Activated naive CD4-positive, alpha-beta T cell (primary cell): ENCODE measurements at places on chromosomes 3 and 15.
A peak's percentile ranks its signal among the peaks of the same experiment; 100 is the strongest.

- no peak for DNase-seq
Observed at GRCh38 chr3:128289534-128289933, 136.3 kb downstream of the EEFSEC start.

GRCh38 chr3:197811343-197811742, 20.3 kb downstream of the LRCH3 start:
- no peak for DNase-seq

GRCh38 chr15:66928101-66928500, 137.3 kb upstream of the SMAD3 start:
- DNase-seq = no peak

DNA sequence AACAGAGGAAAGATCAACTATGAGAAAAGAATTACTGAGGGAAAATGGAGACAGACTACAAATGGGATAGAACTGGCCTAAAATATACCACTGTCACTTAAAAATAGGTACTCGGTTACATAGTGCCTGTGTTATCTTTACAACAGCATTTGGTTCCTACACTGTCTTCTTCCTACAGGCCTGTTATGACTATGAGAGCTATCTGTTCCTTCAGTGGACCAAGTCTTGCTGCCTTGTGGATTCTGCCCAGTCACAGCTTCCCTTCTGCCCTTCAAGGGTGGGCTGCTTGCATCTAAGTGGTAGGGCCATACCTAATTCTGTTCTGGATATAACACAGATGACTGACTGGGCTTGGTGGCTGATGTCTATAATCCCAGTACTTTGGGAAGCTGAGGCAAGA, 13.8 kb upstream of the ARHGEF3 start:
- DNase-seq = no peak

DNA sequence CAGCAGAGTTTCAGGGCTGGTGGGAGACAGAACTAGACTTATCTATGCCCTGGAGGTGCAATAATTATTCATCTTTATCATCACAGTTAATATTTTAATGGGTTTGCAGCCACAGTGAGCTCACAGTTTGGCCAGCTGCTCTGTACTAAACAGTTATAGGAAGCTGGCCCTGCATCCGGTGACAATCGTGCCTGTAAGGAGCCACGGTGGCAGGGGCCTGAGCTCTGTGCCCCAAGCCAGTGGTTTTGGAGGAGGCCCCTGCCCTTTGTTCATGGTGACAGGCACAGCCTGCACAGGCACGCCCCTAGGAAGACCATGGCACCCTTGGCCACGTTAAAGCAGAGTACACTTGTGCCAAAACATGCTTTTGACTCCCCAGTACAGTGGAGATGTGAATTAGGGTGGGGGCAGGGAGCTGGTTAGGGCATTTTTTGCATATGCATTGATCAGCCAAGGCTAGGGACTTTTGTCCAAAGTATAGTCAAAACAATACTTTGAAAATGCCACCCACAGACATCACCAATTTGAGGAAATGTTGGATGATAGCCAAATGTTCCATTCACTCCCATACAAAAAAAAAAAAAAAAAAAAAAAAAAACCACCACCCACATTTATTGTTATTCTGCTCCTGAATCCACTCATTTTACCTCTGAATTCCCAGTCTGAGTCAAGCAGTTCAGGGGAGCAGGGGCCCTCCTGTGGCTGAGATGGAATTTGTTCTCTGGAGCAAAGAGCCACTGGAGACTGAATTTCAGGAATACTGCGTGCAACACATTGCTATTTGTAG, 3.4 kb upstream of the RFTN1 start:
- no peak for DNase-seq

- DNase-seq = no peak
Observed at GRCh38 chr3:126465928-126466544, 9.7 kb downstream of the ZXDC start.

GRCh38 chr3:108940166-108940565, 13.5 kb downstream of the GUCA1C start:
- DNase-seq = no peak

GRCh38 chr15:98547741-98548138, 100.6 kb upstream of the IGF1R start:
- DNase-seq = no peak

DNA sequence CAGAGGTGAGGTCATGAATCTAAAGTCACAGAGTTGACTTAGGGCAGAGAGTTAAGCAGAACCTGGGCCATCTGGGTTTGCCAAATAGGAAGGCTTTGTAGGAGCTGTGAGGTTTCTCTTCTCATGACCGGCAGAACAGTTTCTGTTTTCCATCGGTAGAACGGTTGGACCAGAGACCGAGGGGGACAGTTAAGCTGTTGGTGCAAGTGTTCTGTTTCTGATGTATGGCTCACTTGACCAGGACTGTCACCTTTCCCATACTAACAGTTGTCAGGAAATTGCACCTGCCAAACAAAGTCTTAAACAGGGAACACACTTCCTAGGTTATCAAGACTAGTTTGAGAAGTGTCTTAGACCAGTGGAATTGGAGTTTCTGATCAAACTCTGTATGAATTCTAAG, 158.3 kb downstream of the PDCD6IP start:
- no peak for DNase-seq

GRCh38 chr15:81275711-81276392, 48.1 kb downstream of the STARD5 start:
- no peak for DNase-seq

DNA sequence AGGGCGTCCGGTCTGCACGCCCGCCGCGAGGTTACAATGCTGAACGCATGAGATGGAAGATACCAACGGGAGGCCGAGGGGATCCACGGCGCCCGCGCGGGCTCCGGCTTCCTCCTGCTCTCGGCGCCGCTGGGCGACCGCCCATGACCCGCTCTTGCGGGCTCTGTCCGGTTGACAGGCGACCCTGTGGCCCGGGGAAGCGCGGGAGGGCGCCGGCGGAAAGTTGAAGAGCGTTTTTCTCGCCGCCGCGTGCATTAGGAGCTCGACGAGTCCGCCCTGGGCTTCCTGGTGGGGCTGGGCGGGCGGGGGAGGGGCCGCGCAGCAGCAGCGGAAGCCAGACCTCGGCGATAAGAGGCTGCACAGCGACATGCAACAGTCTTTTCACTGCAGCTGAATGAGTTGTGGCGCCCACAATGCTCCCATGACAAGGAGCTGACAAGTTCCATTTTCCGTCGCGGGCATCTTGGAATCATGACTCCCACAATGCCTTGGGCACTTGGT, at the start of gene MBNL1:
Gene MBNL1, plus strand, starts transcription at position 375 of the 501 bp plus-strand sequence. CDS start 31,265 bp downstream, outside the sequence.
- peak; percentile 88 for DNase-seq

DNA sequence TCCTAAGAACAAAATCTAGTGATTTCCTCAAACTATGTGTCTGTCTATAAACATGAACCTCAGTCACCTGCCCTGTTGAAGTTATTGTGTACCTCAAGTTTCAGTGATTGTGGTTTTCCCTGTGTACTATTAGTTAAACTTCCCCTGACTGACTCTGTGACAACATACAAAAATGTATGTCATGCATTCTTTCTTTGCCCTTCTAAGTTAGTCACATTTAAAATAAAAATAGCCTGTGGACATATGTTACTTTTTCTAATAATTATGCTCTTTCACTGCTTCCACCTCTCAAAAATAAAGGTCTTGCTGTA, 29.8 kb downstream of the EPHA6 start:
- no peak for DNase-seq

- DNase-seq = no peak
Observed at GRCh38 chr15:48645558-48646330, at the start of gene FBN1. Gene FBN1, minus strand, starts transcription at chr15:48645709. Its CDS starts 940 bp downstream, at chr15:48644769.

- no peak for DNase-seq
Observed at GRCh38 chr15:78316283-78317083, 17.1 kb upstream of the SKIC8 start.

GRCh38 chr3:64329037-64329436, 103.8 kb upstream of the PRICKLE2 start:
- DNase-seq = no peak

- DNase-seq = no peak
Observed at GRCh38 chr3:113097960-113098447, 107.2 kb downstream of the GTPBP8 start.

DNA sequence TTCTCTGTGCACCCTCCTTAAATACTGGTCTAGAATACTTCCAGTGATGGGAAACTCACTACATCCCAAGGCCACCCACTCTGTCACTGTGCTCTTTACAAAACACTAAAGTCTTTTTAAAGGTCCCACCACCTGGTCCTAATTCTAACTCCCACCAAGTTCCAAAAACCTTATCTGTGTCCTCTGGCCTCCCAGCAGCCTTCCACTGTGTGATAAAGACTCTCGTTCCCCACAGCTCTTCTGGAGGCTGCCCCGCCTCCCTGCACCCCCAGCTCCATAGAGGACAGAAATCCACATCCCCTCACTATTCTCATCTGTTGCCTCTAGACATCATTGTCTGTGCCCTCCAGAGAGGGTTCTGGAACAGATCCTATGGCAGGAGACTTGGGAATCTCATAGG, 276.4 kb downstream of the FAM43A start:
- no peak for DNase-seq

DNA sequence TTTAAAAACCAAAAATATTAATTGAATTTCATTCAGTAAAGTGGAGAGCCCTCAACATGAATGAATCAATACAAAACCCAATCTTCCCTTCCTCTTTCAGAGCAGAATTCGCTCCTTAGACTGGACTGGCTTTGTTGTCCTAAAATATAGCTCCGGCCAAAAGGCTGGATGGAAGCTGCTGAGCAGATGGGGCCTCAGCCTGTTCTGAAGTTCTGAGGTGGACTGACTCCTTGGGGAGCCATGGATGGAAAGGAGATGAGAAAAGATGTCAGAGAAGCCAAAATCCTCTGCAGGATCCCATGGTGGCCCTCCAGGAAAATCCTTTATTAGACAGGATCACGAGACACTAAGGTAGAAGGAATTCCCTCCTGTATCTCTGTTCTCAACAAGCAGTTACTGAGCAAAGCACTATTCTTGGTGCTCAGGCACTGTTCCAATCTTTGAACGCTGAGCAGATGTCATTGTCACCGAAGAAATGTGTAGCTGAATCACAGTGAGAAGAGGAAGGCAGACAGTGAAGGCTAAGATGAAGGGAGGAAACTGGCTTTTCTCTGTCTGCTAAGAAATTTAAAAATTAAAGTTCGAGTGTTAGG, 122.0 kb downstream of the SEMA6D start:
- no peak for DNase-seq

- no peak for DNase-seq
Observed at GRCh38 chr15:78272316-78272715, 8.0 kb downstream of the DNAJA4 start.

- DNase-seq = no peak
Observed at GRCh38 chr3:79726786-79727185, 41.0 kb downstream of the ROBO1 start.

DNA sequence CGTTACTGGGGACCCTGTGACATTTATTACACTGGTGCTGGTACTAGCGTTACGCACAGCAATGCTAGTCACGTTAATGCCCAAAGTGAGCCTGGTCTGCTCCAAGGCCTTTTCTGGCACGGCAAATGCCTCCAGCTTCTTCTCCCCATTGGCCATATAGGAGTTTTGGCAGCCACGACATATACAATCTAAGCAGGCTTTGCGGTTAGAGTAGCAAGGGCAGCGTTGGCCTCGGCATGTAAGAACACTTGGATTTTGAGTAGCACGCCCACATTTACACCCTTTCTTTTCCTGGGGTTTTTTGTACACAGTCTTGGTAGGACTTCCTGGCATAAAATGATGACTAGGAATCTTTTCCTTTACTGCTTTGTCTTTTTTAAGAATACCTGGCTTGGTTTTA, 44.9 kb downstream of the MSL2 start:
- no peak for DNase-seq

DNA sequence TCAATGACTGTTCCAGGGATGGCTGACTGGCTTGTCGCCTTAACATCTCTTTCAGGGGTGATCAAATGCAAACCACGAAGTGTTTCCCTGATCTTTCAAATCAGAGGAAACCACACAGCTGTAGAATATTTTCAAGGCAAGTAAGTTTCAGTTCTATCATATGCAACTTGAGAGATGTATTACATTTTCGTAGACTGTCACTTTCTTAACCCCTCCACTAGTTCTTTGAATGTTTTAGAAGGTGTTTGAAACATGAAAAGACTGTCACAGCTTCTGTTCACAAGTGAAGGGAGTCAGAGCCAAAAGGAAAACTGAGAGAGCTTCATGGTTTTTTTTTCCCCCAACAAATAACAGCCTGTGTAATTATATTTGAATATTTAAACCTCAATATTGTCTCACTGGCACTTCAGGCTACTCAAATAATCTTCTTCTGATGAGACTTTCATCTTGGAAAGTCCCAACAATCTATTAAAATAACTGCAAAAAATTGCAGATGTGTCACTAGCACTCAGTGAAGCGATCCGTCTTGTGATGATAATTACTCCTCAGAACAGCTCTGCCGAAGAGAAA, 25.9 kb upstream of the CAPN7 start:
- no peak for DNase-seq

DNA sequence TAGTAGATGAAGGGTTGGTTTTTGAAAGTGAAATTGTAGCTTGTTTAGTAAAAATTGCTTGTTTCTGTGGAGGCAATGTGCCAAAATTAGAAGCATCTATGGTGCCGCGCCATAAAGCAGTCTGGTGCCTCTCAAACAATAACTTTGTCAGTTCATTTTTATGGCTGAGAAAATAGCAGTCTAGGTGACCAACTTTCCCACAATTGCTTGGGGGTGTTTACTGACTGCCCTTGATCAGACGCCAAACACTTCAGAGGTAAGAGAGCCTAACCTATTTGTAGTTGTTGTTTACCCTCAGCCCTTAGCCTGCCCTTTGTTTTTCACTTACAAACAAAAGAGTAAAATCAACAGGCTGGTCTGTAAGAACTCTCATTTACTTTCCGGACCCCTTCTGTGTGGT, 174.5 kb downstream of the FNDC3B start:
- DNase-seq = no peak

- no peak for DNase-seq
Observed at GRCh38 chr3:159788291-159788690, 200.3 kb upstream of the IL12A start.

DNA sequence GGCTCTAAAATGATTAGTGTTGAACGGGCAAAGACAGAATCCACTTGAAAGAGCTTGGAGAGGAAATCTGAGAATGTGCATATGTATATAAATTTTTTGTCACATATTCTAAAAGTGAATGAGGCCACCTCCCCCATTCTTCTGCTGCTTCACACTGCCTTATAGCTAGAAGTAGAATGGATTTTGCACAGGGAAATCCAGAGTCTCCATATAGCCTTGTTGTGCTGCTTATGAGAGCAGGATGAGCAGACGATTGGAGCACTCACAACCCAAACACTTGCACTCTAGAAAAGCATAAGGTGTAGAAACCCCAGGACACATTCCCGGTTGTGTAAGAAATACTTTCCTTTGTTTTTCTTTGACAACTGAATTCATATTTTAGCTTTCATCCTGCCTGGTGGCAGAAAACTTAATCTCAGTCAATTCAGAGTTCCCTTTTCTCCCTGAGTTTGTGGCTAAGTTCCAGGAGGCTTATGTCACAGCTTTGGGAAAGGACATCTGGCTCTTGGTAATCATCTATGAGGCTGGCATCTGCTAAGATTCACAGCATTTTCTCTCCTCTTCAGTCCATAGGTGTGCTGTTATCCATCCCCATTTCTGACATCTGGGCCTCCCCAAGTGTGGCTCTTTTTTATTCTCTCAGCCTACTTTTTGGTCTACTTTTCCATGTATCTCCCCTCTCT, 188.4 kb upstream of the PFN2 start:
- DNase-seq = no peak

- no peak for DNase-seq
Observed at GRCh38 chr3:136753326-136753939, 1.3 kb upstream of the STAG1 start.
